ENCODE measurements at places on chromosomes 2 and 18.
A peak's percentile ranks its signal among the peaks of the same experiment; 100 is the strongest.

GRCh38 chr2:195316486-195316885, 340.5 kb upstream of the SLC39A10 start:
- DNase-seq, result no peak

DNA sequence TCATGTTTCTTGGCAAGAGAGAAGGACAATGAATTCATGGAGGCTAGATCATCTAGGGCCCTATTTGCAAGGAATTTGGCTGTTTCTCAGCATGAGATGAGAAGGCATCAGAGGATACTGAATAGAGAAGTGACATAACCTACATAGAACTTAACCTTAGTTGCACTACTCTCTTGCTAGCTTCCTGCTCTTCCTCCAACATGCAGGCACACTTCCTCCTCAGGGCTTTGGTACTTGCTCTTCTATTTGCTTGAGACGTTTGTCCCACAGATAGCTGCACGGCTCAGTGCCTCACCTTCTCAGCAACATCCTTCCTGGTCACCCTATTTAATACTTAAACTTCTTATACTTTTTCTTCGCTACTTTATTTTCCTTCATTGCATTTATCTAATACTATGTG, 20.0 kb upstream of the LANCL1 start:
- no peak for DNase-seq

DNA sequence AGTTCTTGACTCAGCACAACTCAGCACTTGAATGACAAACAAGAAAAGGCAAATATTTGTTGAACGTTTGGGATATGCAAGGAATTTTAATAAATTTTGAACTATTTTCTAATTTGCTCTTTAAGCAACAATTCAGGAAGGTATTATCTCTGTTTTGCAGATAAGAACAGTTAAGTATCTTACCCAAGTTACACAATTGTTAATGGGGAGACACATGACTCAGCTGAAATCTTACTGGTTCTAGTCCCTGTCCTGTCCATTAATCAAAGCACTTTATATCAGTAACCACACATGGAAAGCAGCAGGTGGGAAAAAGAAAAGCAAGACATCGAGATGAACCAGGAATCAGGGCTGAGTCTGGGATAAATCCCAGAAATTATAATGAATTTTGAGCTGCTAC, 493.9 kb upstream of the PIK3C3 start:
- no peak for DNase-seq

DNA sequence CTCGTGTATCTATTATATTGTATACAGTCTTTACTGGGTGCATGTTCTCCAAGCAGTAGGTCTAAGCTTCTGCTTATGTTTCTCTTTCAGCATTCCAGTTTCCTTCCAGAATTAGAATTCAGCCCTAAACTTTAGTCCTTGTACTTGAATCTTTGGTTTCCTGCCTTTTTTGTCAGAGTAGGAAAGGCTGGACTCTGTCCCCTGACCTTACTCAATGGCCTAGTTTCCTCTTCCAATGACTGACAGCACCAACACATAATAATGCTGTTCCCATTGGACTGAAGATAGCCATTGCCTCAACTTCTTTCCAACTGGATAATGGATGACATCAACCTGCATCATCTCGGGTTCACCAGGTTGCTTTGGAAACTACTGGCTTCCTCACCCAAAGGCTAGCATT, 217.0 kb downstream of the FIGN start:
- DNase-seq, result no peak

- DNase-seq, result no peak
Measured at GRCh38 chr18:38941711-38942561, 1376.3 kb upstream of the CELF4 start.

- no peak for DNase-seq
Measured at GRCh38 chr2:201777043-201777442, 3.7 kb downstream of the ALS2 start.

DNA sequence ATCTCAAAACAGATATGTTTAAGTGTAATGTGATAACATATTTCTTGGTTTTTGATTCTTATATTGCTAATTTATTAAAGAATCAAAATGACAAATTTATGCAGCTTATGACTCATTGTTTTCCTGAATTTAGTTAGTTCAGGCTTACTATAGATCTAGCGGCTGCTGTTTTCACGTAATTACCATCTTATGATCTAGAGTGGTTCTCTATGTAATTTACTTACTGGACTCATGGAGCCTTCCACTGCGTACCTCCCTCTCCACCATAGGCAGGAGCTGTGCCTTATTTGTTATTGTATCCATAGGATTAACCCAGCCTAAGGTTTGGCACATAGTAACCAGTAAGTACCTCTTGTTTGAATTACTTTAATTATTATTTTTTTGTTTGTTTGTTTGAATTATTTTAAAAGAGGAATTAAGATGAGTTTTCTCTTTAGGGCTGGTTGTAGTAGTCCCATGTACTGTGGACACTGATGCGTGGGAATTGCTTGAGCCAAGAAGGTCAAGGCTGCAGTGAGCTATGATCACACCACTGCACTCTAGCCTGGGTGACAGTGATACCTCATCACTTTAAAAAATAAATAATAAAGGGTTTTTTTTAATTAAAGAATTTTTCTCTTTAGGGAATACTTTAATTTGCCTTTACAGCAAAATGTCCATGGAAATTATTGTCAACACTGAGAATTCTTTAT, 165.5 kb downstream of the PHLPP1 start:
- DNase-seq, result no peak

DNA sequence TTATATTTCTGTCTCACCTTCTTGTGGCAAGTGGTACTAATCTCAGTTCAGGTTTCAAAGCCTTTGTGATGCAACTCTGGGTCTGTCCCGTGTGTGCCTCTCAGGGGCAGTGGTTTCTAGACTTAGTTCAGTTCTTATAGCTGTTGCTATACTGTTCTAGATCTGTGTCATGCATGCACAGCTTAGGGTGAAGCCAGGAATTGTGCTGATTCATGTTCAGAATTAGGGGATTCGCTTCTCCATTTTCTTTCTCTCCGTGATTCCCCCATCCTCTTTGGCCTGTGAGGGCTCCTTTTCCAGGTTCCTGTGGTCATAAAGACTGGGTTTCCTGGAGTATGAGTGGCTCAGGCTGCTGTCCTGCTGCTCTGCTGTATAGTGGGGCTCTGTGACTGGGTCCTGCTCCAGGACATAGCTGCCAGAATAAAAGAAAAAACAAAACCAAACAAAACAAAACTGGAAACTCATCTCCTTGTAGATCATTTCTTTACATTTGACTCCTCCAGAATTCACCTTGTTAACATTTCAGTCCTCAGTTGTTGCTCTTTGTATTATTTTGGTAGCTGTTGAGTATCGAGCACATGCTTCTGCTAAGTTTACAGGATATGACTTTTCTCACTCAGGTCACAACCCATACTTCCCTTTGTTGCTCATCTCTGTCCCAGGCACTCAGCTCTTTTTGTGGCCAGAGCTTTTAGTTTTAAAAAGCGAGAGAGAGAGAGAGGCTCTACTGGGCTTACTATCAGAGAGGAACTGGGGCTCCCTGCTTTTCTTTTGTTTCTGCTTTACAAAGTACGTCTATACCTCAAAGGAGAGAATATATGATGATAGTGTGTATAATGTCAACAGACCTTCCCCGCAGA, 34.2 kb downstream of the CERS6 start:
- DNase-seq, result peak; percentile 90

DNA sequence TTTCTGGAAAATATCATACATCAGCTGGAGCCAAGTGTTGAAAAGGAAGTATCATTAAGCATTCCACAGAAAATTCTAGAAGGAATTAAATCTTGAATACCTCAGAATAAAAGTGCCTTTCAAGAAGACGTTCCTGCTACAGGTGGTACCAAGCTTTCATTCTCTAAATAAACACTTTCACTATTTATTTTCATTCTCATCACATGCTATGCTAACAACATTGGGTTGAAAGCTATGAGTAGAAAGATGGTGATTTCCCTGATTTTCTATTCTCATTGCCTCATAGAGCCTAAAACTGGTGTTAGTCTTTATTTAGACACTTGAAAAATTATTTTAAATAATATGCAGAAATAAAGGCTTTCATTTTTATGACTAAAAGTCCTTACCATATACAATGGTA, 324.7 kb downstream of the LRP1B start:
- no peak for DNase-seq

- DNase-seq, result peak; percentile 91
Measured at GRCh38 chr2:84946204-84947009, 24.6 kb upstream of the KCMF1 start.

DNA sequence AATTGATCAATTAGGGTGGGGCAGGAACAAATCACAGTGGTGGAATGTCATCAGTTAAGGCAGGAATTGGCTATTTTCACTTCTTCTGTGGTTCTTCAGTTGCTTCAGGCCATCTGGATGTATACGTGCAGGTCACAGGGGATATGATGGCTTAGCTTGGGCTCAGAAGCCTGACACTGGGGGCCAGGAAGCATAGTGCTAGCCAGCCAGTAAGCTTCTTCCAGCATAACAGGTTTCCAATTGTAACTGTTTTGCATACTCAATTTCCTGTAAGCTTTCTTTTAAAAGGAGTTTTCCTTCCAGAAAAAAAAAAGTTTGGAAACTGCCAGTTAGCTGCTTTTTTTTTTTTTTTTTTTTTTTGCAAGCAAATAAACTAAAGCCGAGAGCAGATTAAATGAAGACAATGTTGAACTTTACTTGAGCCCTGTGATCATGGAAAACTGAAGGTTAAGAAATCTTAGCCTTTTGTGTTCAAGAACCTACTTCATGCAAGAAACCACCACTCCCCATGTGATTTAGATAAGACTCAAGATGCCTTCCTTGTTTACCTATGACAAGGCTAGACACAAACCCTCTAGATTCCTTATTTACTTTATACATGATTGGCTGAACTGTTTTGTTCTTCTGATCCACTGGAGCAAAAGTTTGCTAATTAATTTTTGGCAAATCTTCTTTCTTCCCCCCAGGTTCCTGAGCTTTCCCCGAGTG, 126.9 kb upstream of the LINC00305 start:
- DNase-seq, result no peak

DNA sequence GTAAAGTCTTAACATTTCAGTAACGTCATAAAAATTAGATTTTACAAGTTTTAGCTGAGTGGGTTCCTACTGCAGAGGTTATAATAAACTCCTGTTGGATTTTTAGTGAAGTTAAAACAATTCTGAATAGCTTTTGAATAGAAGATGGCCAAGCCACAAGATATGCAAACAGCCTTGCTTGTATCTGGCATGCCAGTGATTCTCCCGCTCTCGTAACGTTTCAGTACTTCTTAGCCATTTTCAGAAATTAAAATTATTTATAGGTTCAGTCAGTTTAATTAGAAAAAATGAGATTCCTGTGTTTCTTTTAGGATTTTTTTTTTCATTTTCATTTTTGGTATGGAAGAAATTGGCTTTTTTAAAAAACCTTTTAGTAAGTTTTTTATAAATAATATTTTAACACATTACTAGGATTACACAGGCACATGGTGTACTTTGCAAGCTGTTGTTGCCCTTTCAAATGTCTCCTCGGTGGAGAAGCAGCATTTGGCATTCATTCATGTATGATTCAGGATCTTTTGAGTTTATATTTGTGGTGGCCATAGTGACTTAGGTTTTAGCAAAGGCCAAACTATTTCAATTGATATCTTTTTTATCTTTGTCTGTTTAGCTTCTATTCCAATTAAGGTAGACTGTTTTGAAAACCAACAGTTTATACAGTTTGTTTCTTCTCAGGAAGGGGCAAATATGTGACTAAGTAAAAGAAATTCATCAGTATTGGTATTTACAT, 30.6 kb upstream of the RND3 start:
- DNase-seq, result peak; percentile 71

GRCh38 chr2:100821255-100821910, 1.4 kb downstream of the NPAS2 start:
- peak; percentile 35 for DNase-seq

DNA sequence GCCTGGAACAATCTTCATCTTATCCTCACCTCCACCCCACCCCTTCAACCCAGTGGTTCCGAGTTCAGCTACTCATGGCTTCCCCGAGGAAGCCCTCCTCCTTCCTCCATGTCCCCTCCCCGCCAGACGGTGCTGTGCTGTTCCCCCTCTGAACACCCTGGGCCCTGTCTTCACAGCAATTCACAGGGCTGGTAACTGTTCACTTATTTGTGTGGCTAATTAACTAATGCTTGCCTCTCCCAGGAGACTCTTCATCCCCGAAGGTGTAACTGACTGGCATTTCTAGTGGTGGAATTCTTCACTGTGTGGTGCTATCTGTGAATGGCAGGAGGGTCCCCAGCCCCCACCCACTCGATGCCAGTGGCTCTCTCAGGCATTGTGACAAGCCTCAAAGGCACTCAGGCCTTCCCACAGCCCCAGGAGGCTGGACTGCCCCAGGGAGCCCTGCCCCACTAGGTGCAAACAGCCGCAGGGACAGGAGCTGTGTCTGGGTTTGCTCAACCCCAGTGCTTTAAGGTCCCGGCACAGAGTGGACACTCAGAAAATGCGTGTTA, 133.7 kb upstream of the ID2 start:
- no peak for DNase-seq

- DNase-seq, result no peak
Measured at GRCh38 chr18:76538846-76539245, 43.8 kb upstream of the ZNF516 start.

DNA sequence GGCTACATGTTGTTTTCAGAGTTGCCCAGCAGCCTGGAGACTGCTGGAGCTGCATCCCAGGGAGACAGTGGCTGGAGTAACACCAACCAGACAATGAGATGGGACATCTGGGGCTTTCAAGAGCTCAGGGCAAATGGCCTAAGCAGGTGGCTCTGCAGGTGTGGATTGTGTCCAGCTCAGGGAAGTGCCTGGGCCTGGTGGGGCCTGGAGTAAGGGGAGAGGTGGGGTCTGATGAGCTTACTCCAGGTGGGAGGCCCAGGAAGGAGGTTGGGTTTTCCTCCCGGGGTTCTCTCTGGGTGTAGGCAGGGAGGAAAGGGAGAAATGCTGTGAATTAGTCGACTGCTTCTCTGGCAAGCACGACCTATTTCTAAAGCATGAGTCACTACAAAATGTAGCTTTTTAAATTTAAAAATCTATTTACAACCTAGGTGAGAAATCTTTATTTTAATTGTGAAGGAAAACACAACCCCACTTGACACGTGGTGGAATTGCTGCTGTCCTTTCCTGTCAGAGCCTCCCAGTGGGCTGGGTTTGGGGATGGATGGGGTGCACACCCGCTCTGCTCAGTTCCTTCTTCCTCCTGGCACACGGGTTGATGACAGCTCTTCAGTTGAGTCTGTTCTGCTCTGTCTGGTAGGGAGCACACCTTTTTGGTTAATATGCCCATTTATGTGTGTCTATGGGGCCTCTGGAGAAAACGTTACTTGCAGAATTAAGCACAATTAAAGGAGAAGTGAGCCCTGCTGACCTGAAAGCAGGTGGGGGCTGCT, 81.6 kb downstream of the SH3RF3 start:
- peak; percentile 29 for DNase-seq

GRCh38 chr2:179443180-179443579, 178.5 kb upstream of the SESTD1 start:
- no peak for DNase-seq
